ENCODE measurements at places on chromosomes 5 and 9. TPM values are rescaled to one million over a fixed set of nuclear protein-coding genes. Genes with fewer than 3 reads are reported as not detected.
A peak's percentile ranks its signal among the peaks of the same experiment; 100 is the strongest.

Gene C9orf153
- polyA plus RNA-seq = 0.06 TPM

Gene SIMC1
- polyA plus RNA-seq = 9.2 TPM

Gene TUSC1
- 6.5 TPM for polyA plus RNA-seq

Gene CDK5RAP2
- 31.9 TPM for polyA plus RNA-seq

Gene HRH2
- polyA plus RNA-seq = 0.58 TPM

Gene WDR41
- 62.1 TPM for polyA plus RNA-seq

Gene GALNT12
- 3.2 TPM for polyA plus RNA-seq

Gene FAM219A
- 15.3 TPM for polyA plus RNA-seq

Gene PCDHB10
- polyA plus RNA-seq = not detected

Gene TRPM3
- not detected for polyA plus RNA-seq

Gene FKBP15
- polyA plus RNA-seq = 14.0 TPM

Gene SLC4A9
- not detected for polyA plus RNA-seq

Gene PCDHGA2
- polyA plus RNA-seq = 0.78 TPM

DNA sequence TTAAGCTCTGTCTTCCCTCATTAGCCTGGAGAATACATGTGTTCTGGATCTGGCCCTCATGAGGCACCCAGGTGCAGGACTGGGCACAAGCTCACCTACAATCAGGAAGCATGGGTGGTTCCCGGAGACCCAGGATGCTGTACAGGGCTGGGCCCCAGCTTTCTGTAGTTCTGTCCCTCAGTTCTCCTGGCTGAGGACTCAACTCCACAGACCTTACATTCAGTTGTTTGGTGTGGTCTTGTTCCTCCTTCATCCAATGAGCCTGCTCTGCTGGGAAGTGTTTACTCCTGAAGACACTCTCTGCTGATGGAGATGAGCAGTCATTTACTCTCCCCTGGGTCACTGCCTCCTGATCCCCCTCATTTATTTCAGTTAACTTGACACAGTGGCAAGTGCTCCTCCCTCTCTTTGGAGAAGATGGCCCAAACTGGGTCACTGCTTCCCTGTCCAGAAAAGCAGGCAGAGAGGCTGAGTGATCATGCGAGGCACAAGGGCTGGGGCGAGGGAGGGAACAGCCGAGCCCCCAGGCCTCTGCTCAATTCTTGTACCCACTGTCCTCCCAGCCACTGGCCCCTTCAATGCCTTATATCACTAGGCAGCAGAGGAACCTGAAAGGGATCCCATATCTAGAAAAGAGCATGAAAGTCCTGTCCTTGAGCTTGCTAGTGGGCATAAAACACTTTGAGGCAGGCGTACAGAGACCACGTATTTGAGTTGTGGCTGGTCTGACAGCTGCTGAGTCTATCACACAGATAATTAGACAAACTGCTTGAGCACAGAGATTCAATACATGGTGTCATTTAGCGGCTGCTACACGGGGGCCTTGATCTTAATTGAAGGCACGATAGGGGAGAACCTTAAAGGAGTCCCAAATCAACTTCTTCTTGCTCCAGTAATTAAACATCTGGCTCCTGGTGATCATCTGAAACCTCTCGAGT lies 221.7 kb downstream of the FSTL4 start:
- DNase-seq = no peak

GRCh38 chr9:108182950-108183381 lies 672.8 kb downstream of the ACTL7B start:
- DNase-seq = no peak

DNA sequence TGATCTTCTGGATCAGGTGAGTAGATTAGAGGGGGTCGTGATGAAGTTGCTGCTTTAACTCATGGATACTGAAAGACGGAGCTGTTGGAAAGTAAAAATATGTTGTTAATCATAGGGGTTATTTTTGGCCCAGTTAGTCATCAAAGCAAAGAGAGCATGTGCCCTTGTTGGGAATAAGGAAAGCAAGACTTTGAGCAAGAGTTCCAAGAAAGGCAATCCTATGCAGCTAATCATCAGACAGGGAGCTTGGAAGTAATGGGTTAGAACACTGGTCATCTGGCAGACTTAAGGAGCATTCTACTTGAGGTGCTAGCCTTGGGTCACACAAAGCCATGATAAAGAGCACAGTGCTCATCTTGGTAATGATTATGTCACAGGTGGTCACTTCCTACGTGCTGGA lies 18.3 kb downstream of the ASPN start:
- no peak for DNase-seq

- no peak for DNase-seq
Measured at GRCh38 chr5:167944121-167944852, 347.2 kb upstream of the WWC1 start.

DNA sequence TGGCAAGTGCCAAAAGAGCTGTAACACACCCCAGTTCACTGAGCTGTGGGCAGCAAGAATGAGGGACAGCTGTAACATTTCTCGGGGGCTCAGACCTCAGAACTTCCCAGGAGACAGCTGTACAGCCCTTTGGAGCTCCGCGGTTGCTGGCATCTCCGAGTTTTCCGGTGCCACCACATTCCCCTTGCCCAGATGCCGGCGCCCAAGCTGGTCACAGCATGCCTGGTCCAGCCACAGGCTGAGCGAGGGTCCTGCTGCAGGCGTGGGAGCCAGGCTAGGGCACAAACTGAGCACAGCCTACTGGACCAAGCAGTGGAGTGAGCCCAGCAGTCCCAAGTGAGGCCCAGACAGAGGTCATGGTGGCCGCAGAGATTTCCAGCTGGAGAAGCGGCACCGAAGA lies 797.7 kb upstream of the EDIL3 start:
- no peak for DNase-seq

- DNase-seq = no peak
Measured at GRCh38 chr5:87054821-87055220, 212.9 kb upstream of the RASA1 start.

- DNase-seq = no peak
Measured at GRCh38 chr9:98575379-98576346, 133.1 kb downstream of the GABBR2 start.

DNA sequence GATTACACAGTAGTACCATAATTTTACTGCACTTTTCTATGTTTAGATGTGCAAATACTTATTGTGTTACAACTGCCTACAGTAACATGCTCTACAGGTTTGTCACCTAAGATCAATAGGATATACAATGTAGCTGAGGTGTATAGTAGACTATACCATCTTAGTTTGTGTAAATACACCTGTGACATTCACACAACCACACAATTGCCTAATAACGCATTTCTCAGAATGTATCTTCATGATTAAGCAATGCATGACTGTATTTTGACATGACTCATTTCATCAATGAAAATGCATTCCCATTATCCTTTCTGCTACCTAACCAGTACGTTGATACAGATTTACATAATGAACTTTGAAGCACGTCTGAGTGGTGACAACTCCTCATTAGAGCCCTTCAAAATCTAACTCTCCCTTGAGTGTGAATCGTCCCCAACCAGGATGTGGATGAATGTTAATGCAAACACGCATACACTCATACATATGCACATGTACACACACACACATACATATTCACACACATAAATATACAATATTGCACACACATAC lies 28.4 kb downstream of the GZMK start:
- DNase-seq = no peak

- no peak for DNase-seq
Measured at GRCh38 chr5:161709239-161709638, 23.7 kb downstream of the GABRA6 start.

DNA sequence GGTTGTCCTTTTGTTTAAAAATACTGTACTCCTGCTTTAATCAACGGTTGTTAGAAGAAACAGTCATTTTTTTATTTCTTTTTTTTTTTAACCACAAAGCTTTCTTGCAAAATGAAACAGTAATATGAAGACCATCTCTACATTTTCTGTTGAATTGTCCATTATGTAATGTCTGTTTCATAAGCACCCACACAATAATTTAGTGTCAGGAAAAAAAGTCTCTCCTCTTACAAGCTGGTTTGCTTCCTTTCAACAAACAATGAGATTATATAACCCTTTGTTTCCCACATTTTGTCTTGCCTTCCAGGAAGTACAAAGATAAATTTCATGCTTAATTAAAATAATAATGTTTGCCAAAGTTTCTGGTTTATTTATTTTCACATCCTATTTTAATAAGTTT lies 16.7 kb downstream of the CTNNAL1 start:
- DNase-seq = no peak

- DNase-seq = no peak
Measured at GRCh38 chr5:1636981-1637638, 113.3 kb upstream of the LPCAT1 start.

DNA sequence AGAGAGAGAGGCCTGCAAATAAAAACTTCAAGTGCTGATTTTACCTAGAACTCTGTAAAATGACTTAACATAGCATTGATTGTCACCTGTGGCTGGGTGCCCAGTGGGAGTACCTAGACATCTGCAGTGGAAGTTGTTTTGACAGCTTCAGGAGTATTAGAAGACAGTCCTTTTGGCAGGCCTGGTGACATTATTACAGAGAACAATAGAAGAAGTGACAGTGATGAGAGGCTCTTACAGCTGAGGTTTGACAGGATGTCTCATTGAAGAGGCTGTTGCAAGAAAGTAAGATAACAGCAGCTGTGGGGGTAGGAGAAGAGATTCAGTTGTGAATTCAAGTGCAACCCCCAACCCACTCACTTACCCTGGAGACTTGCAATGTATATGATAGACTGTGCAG lies 27.9 kb upstream of the MUSK start:
- no peak for DNase-seq

DNA sequence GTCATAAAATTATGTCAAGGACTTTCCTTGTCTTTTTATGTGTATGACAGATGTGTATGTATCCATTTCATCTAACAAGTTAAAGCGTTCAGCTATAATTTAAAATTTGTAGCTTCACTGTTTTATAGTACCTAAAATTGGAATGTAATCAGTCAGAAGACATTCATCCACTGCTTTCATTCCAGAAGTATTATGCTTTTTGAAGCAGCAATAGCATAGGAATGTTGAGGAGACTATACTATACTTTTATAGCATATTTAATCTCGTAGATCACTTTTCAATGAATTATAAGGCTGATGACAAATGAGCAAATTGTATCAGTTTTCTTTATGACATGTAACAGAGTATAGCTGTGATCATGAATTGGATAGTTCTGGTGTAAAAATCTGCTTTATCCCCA lies 6.9 kb downstream of the PCDHGA12 start:
- DNase-seq = no peak

- DNase-seq = no peak
Measured at GRCh38 chr5:57434227-57434640, 48.4 kb downstream of the ACTBL2 start.

DNA sequence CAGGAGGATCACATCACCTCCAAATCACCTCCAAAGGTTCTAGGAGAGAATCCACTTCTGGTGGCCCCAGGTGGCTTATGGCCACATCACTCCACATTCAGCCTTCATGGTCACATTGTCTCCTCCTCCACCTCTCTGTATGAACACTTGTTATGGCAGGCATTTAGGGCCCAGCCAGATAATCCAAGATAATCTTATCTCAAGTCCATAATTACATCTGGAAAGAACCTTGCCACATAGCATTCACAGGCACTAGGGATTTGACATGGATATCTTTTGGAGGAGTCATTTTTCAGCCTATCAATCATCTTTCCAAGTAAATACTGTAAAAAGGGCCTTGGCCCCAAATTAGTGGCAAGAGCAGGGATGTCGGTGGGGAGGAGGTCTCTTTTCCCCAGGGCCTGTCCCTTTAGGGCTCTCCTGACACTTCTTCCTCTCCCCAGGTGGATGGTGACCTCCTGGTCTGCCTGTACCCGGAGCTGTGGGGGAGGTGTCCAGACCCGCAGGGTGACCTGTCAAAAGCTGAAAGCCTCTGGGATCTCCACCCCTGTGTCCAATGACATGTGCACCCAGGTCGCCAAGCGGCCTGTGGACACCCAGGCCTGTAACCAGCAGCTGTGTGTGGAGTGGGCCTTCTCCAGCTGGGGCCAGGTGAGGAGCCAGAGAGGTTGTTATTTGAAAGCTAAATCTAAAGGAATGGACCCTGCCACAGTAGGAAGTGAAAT lies 140.9 kb downstream of the SAXO1 start:
- DNase-seq = no peak

- peak; percentile 8 for DNase-seq
Measured at GRCh38 chr9:76810377-76810957, 46.2 kb downstream of the PCA3 start.

- no peak for DNase-seq
Measured at GRCh38 chr5:127872494-127872893, 169.3 kb downstream of the CCDC192 start.

DNA sequence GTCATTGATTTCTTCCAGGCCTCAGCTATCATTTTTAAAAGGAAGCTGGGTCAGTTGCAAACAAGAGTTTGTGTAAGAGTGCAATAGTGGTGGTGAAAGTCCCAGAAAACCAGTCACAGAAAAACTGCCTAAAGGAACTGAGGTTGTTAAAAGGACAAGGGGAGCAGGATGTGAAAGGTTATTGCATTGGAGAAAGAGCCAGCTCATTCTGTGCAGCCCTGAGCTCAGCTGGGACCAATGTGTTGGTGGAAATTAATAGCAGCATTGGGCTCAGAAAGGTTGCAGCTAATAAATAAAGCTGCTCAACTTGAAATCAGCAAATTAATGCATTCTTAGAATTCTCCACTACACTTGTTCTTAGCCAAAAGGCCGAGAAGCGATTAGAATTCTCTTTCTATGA lies 34.9 kb downstream of the NREP start:
- DNase-seq = no peak

DNA sequence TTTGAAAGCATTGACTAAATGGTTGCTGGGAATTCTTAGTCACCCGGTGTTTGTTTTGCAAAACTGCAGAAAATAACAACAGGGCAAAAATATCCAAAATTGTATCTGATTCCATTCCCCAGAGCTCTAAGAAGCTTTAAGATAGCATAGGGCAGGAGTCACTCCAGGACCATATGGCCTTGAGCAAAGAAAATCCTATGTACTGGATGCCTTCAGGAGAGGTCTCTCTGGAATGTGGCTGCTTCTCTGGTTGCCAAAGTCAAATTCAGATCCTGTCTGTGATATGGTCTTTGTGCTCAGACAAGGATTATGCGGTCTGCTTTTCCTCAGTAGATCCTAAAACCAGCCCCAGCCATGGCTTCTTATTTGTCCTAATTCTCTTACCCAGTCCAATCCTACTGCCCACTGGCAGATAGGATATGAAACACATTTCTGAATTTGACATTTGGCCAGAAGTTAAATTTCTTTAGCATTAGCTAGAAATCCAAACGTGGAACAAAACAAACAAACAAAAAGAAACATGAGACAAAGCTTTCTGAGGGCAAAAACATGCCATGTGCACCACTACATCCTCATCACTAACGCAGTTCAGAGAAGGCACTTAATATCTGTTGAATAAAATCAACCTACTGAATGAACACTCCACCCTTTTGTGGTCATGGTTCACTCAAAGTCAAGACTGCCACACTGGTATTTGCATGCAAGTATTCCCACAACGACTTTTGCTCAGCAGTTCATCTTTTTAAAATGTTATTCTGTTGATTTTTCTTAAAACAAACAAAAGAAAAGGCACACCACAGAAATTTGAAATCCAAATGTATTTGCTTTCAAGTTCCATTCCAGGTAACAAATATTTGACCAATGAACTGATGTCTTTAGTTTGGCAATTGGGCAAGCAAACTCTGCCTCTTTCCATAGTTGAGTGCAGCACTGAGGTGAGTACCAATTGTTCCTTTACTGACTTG lies 165.7 kb downstream of the TRPM6 start:
- DNase-seq = no peak

All from A549 (cell line).